ENCODE measurements at places on chromosomes 5 and 9. TPM values are rescaled to one million over a fixed set of nuclear protein-coding genes. Genes with fewer than 3 reads are reported as not detected.

DNA sequence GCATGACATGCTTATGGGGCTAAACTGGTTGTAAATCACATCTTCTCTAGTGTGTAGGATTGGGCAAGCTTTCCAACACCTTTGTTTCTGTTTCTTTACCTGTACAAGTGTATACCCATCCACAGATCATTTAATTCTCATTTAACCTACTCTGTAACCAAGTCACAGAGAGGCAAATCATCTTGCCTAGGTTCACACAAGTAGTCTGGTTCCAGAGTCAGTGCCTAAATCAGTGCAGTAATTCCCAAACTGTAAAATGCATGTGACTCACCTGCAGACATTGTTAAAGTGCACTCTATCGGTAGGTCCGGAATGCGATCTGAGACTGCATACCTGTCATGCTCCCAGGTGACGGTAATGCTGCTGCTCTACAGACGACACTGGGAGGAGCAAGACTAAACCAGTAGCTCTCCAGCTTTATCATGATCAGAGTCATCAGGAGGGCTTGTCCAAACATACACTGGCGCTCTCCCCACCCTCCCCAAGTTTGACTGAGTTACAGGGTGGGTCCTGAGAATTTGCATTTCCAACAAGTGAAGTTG lies 107.9 kb upstream of the FREM1 start:
- DNase-seq: peak; percentile 23

GRCh38 chr9:16516891-16517290 lies 353.6 kb downstream of the BNC2 start:
- no peak for DNase-seq

UBE2QL1 gene
- total RNA-seq: not detected

FOXD4L3 gene
- not detected for total RNA-seq

- no peak for DNase-seq
Observed at GRCh38 chr9:114114364-114114763, 15.3 kb upstream of the KIF12 start.
